ENCODE measurements at places on chromosomes 7 and 10.

- no peak for DNase-seq
Observed at GRCh38 chr7:66845379-66846095, 75.5 kb upstream of the TMEM248 start.

- DNase-seq: no peak
Observed at GRCh38 chr10:3756360-3756740, 28.7 kb downstream of the KLF6 start.

GRCh38 chr10:10053051-10053450, 964.6 kb upstream of the CELF2 start:
- no peak for DNase-seq

DNA sequence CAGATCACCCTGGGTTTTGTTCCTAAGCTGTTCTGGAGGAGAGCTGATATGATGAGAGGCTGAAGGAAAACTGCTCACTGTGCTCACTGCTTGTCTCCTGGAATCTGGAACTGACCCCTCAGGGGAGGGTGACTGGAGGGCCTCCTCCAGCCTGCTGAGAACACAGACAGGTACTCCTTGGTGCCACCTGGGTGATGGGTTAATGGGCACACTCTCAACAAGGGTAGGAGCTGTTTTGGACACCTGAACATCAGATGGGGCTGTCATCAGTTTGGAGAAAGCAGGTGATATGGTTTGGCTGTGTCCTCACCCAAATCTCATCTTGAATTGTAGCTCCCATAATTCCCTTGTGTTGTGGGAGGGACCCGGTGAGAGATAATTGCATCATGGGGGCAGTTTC, 58.1 kb upstream of the SORCS3 start:
- DNase-seq: no peak

GRCh38 chr10:35339942-35340341, 3.6 kb downstream of the CCNY start:
- DNase-seq: no peak

DNA sequence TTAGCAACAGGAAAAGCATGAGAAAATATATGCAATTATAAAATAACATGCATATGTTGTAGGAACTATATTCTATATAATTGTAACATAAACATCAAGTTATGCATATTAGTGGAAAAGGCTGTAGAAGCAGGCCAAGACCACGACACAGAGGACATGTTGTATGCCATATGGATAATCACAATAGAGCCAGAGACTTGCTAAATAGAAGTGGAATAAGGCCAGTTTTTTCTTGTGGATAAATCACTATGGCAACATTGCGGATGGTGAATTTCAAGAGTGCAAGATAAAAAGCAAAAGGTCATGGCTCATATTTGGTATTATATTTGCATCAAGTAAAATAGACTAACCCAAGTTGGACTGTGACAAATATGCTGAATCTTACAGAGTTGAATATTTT, 93.0 kb downstream of the PCDH15 start:
- DNase-seq: no peak

- no peak for DNase-seq
Observed at GRCh38 chr7:2158331-2159175, 74.2 kb downstream of the MAD1L1 start.

DNA sequence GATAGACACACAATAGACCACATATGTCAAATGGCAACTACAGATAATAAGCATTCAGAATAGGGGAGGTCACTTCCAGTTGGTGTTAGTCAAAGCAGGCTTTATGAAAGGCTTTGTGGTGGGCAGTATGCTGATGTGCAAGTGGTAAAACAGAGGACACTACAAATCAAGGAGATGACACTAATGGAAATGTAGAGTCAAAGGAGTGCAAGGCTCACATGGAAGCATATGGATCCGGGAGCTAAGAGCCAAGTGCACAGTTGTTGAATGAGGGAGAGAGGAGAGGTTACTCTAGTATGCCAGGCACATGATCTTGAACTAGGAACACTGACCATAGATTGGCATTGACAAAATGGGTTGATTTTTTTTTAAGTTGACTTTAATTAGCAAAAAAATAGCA, 62.7 kb downstream of the GRM3 start:
- peak; percentile 48 for DNase-seq

DNA sequence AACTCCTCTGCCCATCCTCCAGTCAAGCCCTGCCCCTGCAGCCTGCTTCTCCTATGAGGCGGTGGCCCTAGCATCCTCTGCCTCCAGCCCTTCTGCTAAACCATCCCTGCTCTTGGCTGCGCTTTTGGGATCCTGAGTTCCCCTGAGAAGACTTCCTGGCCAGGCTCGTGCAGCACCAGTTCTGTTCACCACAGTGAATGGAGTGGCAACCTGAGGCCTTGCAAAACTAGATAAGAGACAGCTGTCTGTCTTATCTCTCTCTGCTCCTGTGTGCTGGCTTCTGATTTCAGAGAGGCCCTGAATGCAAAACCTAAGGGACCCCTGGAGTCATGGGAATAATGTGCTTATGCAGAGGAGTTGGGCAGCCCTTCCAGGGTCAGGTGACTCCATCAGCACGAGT, 119.2 kb downstream of the TMEM178B start:
- DNase-seq: no peak

GRCh38 chr7:127652333-127653248, 597 bp downstream of the SND1 start:
- no peak for DNase-seq

DNA sequence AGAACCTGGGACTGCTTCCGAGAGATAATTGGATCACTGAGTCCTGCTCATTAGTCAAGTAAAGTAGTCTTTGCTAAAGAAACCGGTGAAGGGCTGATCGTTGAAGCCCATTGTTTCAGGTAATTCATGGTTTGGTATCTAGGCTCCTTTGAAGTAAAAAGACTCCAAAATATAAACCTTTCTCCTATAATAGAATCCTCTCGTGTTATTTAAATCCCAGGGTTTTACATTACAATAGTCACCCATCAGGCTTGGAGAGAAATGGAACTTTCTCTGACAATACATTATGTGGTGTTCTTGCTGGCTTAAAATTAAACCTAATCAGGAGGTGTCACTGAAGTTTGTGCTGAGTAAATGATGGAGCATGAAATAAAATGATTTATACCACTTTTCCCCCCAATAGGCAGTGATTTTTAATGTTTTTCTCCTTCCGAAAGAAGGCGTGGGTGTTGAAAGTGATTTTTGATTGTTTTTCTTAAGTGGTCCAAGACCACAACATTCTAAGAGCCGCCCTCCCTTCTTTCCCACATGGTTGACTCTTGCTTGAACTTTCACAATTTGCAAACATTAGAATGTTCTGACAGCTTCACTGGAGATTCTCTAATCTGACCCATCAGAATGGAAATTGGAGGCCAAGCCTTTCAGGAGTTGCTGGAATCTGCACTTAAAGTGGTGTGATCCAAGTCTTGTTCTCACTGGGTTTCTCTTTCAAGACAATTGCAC, 44.2 kb downstream of the LRMDA start:
- no peak for DNase-seq

DNA sequence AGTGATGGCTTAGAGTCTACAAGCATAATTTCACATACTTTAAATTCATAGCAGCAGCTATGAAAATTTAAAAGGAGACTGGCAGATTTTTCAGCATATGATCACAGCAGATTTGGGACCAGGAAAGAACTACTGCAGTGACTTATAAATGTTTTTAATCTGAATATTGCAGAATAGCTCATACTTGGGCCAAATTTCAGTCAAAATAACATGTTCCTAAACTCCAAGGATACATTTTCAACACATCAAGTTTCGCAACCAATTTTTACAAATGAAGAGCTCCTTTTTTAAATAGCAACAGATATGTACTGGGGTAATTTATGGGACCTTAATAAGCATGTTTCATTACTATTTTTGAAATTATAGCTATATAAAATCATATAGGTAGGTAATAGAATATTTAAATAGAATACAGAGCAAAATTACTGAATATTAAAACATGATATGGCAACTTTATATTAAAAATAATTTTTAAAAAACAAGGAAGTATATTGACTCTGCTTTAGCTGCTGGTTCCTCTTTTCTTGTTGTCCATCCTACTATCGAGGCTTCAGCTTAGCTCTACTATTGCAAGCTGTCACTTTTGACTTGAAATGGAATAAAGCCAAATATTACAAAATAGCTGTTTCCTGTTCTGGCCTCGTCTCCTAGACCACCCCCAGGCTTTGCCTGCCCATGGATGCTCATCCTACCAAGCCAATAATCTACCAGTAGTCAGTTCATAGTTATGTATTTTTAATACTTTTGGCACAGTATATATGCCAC, 123.1 kb downstream of the NRBF2 start:
- peak; percentile 62 for DNase-seq

DNA sequence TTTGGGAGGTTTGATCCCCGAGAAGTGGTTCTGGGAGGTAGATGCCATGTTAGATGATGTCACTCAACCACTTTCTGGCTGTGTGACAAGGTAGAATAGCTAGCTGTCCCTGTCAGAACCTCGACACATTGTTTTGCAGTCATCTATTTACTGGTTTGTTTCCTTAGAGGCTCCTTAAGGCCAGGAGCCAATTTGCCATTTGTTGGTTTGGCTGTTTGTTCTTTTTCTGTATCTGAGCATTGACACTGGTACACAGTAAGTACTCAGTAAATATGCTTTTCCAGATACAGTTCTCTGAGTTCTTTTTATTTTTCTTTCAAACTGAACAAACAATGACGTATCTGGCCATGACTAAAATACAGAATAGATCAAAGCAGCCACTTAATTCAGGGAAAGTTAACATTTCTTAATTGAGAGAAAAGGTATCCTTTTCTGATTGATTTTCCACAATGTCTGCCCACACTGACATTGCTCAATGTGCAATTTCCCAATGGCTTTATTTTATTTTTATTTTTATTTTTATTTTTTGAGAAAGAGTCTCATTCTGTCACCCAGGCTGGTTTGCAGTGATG, 121.6 kb downstream of the SPAG6 start:
- no peak for DNase-seq

- DNase-seq: no peak
Observed at GRCh38 chr10:4239186-4239585, 454.2 kb upstream of the KLF6 start.

GRCh38 chr10:82757901-82758300, 882.9 kb downstream of the NRG3 start:
- no peak for DNase-seq

- DNase-seq: no peak
Observed at GRCh38 chr7:141544831-141545230, 6.4 kb upstream of the AGK start.

DNA sequence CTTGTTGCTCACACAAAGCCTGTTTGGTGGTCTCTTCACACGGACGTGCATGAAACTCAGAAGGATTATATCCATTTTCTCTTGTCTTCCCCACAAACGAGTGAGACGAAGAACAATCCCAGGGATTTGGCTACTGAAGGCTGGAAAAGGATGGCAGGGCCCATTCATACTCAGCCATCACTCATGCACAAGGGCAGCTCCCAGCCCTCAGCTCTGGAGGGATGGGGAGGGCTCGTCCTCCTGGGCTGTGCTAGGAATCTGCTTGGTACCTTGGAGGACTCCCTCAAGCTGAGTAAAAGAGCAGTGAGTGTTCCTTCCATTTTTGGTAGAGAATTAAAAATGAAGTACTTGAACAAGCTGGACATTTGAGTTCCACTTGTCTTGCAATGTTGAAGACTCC, 33.2 kb upstream of the RAB18 start:
- no peak for DNase-seq

DNA sequence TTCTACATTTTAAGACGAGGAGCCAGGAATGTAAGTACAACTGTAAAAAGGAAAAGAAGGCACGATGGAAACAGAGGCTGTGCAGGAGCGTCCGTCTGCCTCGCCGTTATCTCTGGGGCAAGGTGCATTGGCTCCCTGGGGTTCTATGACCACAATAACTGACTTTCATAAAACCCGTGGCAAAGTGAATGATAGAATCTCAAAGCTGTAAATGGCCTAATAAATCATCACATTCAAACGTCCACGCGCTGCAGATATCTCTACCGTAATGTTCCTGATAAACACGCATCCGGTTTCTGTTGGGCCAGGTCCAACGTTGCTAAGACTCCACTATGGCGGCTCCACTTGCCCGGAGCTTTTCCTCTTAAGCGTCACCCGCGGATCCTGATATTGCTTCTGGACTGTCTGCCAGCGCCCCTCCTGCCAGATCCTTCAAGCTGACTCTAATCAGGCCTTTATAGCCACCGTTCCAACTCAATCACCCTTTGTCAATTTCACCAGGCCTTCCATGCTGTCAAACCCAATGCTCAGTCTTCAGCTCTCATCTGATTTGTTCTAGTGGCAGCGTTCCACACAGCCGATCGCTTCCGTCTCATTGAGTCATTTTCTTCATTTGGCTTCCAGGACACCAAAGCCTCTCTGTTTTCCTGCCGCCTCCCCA, 265.6 kb upstream of the FOXK1 start:
- no peak for DNase-seq

DNA sequence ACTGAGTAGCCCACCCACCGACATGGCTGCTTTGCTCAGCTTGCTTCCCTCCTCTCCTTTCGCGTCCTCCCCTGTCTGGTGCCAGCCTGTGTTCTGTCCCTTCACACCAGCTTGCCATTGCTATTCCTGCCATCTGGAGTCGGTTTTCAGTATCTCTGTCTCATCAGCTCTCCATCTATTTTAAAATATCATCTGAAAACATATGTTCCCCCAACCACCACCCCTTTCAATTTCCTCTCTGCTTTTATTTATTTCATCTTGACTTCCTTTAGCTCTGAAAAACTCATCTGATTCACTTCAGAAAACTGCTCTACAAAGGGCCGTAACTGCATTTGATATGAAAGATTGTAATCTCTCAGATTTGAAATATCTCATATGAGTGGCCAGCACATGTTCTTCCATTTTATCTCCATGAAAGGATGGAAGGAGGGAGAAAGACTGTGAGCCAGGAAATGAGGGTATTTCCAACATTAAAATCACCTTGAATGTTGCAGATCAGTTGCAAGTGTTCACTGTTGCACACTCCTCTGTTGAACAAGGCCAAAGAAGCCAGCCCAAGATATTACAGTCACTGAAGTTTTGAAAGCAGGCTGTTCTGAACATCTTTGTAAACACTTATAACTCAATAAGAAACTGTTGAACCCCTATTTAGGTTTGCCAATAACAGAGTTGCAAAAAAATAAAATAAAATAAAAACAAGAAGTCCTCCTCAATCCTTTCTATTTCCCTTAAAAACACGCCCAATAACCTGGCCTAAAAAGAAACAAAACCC, 202.4 kb upstream of the NEBL start:
- no peak for DNase-seq

DNA sequence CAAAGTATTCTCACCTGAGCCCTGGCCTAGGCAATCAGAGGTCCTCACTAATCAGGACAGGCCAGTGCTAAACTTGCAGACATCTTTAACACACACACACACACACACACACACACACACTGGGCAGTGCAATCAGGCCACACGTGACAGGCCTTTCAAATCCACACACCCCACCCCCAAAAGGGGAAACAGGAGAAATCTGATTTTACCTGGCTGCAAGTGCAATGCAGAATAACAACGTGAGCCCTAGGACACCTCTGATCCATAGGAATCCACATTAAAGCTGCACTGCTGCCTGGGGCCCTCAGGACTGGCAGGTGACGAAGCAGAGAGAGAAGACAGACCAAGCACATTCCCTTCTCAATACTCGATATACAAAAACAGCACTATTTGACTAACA, 218.9 kb downstream of the FAM107B start:
- no peak for DNase-seq

DNA sequence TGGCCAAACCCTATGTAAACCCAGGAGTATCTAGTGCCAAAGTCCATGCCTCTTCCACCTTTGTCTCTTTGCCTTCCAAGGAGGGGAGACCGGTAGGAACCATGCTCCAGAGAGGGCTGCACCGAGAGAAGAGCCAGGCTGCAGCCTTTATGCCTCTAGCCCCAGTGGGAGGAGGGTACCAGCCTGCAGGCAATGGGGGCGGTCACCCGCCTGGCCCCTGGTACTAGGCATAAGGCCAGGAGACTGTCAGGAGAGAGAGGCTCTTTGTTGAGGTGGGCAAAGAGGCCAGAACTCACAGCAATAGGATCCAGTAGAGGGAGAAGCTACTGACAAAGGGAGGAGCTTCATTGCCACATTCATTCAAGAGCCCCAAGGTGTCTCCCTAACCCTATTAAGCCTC, 146.6 kb upstream of the PDE1C start:
- DNase-seq: no peak
